ENCODE measurements at places on chromosomes 3 and 15.

DNA sequence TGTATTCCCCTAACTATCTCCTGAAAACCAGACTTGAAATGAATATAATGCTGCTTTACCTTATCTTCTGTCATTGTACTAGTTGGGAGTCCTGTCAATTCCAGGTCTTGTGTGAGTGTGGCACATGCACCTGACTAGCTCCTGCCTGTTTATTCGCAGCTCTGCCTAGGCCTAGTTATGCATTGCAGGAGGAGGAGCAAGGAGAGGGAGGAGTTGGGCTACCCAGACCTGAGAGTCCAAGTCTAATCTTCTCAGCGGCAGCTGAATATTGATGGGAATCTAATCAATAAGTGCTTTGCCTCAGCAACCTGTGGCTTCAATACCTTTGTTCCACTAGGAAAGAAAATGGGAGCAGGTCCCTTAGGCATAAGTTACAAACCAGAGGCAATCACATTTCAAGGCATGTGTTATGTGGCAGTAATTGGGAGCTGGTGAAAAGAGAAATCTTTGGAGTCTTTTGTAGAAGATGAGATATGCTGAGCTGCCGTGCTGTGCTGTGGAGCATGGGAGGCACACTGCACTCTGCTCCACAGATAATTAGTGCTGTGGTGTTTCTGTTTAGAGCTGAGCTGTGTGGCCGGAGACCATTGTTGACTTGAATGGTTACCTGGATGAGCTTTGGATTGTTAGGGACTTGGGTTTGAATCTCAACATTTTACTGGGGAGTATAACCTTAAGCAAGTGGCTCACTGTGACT, at the start of gene SLC2A2:
SLC2A2 (minus strand) TSS at position 124 of the 697 bp plus-strand sequence; CDS start at position 74, 50 bp downstream.
- no peak for DNase-seq

DNA sequence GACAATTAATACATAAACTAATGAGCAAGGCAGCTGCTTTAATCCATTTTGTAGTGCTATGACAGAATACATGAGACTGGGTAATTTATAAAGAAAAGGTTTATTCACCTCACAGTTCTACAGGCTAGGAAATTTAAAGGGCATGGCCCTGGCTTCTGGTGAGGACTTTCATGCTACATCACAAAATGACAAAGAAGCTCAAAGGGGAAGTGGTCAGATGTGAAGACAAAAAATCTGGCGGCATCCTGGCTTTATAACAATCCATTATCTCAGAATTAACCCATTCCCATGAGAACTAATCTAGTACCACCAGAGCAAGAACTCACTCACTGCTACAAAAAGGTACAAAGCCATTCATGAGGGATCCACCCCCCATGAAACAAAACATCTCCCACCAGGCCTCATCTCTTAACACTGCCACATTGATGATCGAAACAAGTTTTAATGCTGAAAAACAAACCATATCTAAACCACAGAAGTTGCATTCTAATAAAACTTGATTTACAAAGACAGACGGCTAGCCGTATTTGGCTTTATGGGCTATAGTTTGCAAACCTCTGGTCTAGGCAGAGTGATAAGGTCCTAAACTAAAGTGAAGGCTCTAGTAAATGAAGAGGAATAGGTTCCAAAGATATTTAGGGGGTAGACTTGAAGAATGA, 44.2 kb downstream of the GSK3B start:
- no peak for DNase-seq

GRCh38 chr3:152356870-152357276, 88.1 kb downstream of the MBNL1 start:
- DNase-seq: no peak

DNA sequence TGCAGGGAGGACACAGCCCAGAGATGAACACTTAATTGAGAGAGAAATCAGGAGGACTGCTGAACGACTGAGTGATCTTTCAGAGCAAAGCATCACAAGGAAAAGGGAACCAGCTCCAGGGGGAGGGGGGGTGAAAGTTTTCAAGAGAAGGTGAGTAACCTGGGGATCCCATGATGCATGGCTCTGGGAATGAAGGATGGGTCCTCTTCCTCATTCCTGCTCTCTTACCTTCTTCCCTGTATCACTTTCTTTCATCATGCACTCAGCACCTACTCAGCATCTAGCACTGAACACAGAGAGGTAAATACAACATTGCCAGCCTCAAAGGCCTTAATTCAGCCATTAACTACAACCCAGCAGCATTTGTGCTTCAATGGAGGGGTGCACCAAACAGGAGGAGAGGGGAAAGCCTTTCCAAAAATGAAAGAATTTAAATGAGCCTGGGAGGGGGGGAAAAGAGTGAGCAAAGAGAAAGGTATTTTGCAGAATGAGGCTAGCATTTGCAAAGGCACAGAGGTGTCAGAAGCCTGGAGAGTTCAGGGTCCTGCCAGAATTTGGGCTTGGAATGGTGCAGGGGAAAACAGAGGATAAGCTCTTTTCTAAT, 427.4 kb downstream of the FOXP1 start:
- no peak for DNase-seq

DNA sequence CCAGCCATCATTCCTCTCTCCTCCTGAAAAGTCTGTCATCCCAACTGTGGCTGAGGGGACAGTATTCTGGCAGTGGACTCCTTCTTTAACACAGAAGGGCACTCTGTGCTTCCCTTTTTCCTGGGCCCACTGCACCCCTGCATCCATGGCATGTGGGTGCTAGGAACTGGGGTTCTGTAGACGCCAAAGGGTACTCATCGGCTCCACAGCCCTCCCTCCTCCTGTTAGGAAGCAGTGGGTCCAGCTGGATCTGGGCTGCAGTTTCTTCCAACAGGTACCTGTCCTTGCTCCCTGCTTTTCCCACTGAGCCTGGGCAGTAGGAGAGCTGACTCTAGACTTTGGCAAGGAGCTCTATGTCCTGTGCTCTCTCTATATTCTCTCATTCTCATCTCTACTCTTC, 6.4 kb upstream of the MANF start:
- no peak for DNase-seq

- DNase-seq: no peak
These were observed 232.8 kb downstream of the PDZRN3 start for GRCh38 chr3:73391984-73392383.

GRCh38 chr3:160471892-160472291, 22.3 kb upstream of the TRIM59 start:
- no peak for DNase-seq

DNA sequence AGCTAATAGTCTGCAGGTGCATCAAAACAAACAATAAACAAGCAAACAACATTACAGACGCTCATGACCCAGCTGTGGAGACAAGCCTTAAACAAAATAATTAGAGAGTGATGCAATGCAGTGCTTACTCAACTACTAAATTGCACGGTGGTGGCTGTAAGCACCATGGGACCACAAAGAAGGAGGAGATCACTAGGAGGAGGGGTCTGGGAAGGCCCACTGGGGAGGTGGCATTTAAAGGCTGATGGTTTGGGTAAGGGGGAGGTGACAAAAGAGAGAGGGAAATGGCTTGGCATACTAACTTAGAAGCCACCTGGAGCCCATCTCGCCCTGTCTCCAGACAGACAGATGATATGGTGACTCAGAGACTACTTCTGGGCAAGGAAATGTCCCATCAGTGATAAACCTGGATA, 516.7 kb downstream of the FOXP1 start:
- DNase-seq: no peak

DNA sequence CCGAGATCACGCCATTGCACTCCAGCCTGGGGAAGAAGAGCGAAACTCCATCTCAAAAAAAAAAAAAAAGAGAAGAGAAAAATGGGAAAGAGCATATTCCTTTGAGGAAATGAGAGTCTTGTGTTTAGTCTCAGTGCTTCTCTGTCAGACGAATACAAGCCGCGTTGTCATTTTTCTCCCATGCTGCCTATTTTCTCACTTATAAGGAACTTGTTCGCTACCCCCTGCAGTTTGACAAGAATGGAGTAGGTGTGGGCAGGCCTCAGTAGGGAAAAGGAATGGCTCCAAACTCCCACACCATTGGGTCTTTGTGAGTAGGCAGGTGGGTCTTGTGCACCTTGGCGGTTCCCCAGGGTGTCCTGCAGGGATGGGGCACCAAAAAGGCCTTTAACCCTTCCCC, 6.5 kb downstream of the GPR160 start:
- DNase-seq: no peak

DNA sequence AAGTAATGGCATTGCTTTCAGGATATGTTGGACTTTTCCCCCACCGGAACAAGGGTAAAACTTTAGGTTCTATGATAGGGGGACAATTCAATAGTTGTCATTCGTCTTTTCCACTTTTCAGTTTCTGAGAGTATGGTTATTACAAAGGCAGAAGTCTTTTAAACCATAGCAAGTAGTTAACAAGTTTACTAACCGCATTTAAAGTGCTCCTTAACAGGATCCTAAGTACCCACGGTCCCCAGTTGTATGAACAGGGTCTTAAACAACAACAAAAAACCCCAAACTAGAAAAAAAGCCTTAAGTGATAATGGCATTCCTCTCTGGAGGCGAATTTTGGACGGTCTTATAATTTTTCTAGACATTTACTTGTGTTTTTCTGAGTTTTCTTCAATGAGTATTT, 831 bp downstream of the IFT57 start:
- no peak for DNase-seq

GRCh38 chr3:197419696-197420095, 121.3 kb upstream of the DLG1 start:
- no peak for DNase-seq

DNA sequence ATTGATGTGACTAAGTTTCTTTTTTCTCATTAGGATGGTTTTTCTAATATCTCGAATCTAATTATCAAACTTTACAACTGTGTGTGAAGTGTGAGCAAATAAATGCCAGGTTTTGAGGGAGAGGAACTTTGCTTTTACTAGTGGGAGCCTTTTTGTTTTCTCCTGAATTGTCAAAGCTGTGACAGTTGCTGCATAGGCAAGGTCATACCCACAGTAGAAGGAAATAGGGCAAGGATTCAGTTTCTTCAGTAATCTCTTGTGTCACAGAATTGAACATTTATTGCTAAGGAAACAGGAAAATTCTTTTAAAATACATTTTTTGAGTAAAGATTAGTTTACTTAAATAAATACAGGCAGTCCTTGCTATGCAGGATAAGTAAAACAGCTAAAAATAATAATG, 19.5 kb downstream of the GMPS start:
- no peak for DNase-seq

DNA sequence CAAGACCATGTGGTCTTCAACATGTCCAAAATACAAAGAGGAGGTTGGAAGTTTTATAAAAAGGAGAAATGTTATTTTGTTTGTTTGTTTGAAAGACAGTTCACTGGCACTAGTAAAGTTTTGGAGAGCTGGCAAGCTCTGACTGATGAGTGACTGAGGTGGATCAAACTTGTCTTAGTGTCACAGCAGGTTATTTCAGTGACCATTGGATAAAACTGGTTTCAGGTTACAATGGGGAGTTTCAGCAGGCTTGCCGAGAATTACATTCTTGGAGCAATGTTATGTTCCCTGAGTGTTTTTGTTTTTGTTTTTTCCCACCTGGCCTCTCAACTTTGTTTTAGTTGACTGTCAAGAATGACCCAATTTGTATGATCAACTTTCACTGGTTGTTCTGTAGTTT, 414.5 kb upstream of the ARHGEF26 start:
- DNase-seq: no peak

- no peak for DNase-seq
These were observed 277.9 kb upstream of the NR2F2 start for GRCh38 chr15:96052572-96053030.

DNA sequence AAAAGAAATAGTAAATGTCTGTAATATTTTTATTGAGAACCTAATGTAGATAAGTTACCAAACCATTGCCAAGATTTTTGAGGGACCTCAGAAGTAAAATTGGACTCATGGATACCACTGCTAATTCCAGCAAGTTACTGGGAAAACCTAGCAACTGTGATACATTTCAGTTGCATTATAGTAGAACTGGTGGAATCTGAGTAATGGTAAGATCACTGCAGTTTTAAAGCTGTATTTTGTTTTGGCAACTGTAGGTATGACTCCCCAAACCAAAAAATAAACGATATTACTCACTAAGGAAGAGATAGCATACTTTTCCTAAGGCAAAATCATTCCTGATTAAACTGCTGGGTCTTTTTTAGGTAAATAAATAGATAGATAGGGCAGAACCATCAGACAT, 54.0 kb downstream of the ARMC8 start:
- no peak for DNase-seq

DNA sequence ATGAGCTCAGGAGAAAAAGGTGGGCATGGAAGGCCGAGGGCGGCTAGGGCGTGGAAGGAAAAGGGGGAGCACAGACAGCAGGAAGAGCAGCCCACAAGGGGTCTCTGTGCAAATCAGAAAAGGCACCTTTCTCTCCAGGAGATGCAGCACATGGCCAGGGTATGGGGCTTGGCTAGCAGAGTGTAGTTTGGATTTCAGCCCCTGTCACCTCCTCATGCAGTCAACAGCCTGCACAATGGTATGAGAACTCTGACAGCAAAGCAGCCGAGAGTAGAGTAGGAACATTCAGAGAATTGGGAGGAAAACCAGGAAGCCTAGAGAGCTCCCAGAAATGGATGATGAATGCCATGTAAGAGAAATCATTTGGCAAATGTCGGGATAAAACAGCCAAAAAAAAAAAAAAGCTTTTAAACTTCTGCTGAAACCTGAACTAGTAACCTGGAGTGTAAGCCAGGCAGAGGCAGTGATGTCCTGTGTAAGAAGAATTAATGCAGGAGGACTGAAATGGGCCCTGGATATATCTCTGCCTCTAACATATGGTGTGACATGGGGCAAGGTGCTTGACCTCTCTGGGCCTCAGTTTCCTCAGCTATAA, 25.7 kb downstream of the FSTL1 start:
- DNase-seq: no peak

- no peak for DNase-seq
These were observed 5.3 kb downstream of the RPL22L1 start for GRCh38 chr3:170864525-170865208.

DNA sequence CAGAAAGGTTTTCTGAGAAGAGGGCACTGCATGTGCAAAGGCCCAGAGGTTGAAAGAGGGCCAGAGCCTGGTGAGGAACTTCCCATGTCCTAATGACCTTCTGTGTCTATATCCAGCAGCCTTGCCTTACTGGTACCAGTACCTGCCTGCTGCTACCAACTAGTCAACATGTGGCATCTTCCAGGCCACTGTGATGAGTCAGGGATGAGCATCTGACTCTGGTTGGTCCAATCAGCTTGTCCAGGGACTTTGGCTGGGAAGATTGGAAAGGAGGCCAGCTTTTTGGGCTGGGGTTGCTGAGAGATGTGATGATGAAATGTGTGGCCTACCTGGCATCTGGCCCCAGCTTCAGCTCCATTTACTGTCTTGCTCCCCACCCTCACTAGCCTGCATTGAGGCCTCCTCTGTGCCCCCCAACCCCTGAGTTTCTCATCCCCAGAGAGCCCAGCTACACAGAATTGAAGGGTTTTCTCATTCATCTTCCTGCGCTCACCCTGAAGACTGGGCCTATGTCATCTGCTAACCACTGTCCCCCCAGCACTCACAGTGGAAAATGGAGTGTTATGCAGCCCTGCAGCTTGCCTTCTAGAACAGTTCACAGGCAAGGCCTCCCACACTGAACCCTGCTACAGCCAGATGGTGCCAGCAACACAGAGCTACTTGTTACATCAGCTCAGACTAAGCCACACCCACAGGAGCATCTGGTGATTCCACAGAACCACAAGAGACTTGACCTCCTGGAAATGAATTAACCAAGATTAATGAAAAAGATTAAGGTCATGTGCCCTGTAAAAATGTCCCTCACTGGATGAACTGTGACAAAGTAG, 1.3 kb upstream of the TWF2 start:
- DNase-seq: no peak

Measured in stimulated activated CD4-positive, alpha-beta T cell treated with anti-CD3 and anti-CD28 coated beads, Interleukin-12 subunit alpha, Interleukin-12 subunit beta, amount 100 ng/mL, for 4 hours (primary cell).